EH (cell line): ENCODE measurements at places on chromosomes 12 and 14.
A peak's percentile ranks its signal among the peaks of the same experiment; 100 is the strongest.

DNA sequence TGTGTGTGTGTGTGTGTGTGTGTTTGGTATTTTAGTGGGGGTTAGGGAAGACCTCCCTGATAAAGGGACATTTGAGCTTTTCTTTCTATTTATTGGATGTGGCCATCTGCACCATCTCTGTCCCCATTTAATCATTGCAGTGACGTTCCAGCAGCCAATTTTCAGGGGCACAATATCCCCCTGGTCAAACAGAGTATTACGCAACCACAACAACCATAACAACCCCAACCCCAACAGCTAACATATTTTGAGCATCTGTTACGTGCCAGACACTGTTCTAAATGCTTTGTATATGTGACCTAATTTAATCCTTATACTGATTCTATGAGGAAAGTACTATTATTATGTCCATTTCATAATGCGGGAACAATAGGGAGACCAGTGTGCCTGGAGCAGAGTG is 87.4 kb downstream of the TTC8 start:
- no peak for DNase-seq

DNA sequence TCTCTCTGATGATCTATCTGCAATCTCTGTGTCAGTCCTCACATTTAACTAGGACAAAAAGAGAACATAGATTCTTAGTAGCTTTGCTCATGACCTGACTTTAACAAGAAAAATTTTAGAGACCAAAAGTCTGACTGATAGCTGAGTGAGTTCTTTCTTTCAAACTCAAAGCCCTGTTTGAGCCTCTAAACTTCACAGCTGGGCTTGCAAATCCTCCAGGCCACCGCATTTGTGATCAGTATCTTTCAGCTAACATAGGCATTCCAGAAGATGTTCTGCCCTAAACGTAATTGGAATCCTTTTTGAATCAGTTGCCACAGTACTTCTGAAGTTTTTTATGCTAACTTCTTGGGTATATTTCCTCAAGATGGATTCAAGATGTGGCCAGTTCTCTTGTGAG is 459.0 kb downstream of the DPF3 start:
- peak; percentile 27 for DNase-seq

GRCh38 chr12:122310626-122311333 is 44.5 kb upstream of the VPS33A start:
- DNase-seq, result no peak

DNA sequence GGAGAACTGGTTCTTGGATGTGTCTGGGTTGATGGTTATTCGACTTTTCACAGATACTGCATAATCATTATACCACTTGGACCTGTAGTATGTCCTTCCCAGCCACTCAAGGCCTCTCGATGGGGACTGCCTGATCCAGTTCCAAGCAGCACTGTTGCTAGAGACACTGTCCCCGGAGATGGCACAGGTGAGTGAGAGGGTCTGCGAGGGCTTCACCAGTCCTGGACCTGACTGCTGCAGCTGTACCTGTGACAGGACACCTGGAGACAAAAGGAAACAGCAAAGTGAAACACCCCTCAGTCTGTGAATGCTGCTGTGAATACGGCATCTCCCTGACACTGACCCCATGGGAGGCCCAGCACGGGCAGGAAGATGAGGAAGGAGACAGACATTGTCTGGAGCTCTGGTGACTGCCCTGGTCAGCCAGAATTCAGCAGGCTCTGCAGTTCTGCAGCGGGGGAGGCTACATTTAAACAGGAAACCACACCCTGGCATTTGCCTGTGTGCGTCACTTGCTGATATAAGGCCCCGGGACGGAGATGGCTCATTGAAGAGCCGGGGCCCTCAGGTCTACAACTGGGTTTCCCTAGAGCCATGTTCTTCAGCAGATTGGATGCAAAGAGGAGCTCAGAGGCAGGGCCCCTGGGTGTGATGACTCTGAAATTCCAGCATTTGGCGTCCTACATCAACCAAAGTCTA is 413.6 kb downstream of the TMEM121 start:
- DNase-seq, result no peak

GRCh38 chr12:1842183-1842904 is 22.0 kb downstream of the LRTM2 start:
- DNase-seq, result no peak

DNA sequence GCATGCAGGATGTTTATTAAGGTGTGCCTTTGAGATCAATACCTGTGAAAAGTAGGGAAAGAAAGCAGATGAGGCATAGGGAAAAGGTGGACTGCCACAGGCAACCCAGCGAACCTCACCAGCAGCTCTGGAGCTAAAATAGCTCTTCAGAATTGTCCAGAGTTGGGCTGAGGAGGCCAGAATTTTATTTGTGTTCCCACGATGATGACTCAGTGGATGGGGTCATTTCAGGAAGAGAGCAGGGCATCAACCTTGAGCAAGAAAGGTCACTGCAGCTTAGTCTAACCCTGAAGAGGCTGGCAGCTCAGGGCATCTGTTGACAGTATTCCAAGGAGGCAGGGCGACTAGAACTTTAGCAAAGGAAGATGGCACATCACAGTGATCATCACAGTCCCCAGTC is 696.1 kb downstream of the DIO2 start:
- peak; percentile 70 for DNase-seq

DNA sequence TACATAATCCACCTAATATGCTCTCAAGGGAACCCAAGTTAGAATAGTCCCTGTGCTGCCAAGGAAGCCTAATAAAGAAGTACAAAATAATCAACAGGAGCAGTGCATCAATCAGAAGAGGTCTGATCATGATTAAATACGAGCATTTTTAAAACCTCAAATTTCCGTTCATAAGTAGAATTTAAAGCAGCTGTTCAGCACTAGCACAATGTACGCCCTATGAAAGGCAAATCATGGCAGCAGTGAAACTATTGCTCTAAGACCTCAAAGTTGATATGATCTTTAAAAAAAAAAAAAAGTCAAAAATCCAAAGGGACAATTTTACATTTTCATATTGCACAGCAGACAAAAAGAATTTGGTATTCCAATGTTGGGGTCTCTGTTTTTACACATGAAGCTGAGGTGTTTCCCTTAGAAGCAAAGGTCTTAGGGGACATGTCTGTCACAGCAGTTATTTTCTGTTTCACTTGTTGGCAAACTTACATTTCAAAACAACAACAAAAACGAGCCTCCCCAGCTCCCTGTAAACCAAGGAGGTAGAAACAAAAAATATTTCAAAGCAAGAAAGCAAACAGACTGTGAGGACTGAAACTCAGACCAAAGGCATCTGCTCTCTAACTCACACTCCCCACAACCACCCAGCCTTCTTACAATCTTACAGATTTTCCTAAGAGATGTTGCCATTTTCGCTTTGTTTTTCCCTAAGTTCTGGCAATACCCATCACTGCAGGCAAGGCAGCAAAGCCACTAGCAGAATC is 28.2 kb downstream of the SOX5 start:
- DNase-seq, result no peak

GRCh38 chr12:105476616-105477015 is 146.1 kb downstream of the C12orf75 start:
- no peak for DNase-seq

DNA sequence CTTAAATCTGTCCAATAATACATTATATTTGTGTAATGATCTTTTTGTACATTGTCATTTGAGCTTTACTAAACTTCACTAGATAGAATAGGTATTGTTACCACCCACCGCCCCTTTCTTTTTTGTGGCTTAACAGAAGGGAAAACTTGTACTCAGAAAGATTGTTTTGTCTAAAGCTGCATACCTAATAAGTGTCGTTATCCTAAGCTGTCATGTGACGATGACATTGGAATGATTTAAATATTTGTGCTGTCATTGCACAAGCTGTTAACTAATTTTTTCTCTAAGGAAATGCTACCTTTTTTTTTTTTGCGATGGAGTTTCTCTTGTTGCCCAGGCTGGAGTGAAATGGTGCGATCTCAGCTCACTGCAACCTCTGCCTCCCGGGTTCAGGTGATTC is 3.6 kb downstream of the DIP2B start:
- DNase-seq, result peak; percentile 20

DNA sequence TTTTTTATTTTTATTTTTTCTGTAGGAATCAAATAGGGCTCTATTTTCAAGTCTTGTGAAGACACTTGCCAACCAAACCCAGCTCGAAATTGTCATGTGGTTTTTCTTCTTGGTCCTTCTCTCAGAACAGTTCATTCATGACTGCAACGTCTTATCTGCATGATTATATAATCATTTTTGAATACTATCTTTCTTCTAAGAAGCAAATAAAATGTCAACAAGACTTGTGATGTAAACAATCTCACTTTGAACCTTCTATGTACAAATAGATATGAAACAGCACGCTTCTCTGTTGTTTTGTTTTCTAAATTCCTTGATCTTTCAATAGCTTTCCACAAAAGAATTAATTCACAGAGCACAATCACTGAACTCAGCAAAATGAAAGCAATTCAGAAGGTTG is 320.7 kb downstream of the SOX5 start:
- DNase-seq, result no peak

DNA sequence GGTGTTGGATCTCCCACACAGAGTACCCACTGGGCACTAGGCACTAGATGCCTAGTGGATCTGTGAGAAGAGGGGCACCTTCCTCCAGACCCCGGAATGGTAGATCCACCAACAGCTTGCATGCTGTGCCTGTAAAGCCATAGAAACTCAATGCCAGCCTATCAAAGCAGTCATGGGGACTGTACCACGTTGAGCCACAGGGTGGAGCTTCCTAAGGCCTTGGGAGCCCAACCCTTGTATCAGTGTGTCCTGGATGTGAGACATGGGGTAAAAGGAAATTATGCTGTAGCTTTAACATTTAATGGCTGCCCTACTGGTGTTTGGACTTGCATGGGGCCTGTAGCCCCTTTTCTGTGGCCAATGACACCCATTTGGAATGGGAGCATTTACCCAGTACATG is 1024.9 kb downstream of the TMEM121 start:
- DNase-seq, result no peak

DNA sequence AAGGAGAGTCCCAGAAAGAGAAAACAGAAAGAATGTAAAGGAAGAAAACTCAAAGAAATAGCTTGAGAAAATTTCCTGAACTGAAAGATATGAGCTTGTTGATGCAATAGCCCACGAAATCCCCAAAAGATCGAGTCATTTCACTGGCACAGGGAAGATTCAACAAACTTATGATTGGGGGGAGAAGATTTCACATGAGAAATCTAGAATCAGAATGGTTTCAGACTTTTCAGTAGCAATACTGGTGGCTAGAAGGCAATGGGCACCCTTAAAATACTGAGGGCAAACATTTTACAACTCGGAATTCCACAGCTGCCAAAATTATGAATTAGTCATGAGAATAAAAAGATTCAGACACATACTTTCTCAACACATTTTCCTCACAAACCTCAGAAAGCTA is 8.9 kb upstream of the KRT7 start:
- DNase-seq, result peak; percentile 66

DNA sequence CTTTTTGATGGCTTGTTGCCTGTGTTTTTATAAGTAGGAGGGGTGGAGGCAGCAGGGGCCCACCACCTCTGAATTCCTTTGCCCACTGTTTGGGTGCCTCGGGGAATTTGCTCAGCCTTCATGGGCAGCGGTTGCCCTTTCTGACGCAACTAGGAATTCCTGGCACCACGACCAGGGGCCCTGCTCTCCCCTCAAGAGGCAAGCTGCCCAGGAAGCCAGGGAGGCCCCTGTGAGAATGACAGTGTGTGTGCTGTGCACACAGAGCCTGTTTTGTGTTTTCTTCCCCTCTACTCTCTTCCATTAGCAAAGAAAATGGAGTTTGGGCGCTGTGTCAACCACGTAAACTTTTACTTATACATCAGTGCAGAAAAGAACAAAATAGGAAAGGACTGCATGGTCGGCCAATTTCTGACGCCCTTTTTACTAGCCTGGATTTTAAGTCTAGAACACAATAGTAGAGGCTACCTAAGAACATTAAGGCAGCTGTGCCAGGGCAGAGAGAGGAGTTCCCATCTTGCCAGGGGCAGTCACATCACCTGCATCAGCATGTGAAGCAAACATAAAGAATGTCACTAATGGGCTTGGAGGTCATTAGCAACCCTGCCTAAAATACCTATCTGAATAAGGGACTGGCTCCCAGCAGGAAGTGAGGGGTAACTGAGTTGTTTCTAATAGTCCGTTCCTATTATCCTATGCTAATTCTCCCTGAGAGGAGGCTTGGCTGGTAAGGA is 17.9 kb upstream of the PTGR2 start:
- DNase-seq, result peak; percentile 49

DNA sequence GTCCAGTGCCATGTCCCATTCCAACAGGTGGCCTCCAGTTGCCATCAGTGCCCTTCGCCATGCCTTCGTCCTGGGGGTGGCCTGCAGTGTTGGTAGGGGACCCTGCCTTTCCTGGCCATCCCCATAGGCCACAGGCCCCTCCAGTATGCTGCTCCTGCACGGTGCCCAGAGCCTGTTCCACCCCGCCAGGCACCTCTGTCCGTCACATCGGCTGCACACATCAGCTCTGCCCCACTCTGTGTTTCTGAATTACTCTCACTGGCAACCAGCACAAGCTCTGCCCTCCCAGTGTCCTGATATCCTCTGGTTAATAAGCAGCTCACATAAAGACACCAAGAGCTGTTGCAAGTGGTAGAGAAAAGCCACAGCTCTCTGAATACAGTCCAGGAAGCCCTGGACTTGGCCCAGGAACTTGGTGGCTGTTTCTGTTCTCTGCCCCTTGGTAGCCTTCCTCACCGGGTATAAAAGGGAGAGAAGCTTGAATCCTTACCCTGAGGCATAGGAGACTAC is 31.3 kb upstream of the ATP2A2 start:
- DNase-seq, result peak; percentile 31

DNA sequence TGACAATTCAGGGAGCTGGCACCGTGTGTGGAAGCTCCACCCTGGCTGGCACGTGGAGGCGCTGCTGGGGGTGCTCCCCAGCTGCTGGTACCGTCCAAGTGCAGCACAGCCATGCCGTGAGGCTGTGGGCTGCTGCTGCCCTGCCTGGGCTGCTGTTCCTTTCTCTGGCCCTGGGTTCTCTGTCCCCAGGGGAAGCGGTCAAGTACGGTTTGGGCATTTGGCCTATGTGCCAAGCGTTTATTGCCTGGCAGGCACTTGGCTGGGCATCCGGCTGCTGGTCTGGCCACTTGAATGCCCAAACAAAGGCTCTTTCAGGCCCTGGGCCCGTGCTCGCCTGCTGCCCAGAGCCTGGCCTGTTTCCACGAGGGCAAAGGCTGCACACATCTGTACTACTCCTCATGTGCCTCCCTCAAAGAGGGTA is 39.6 kb downstream of the RHOF start:
- no peak for DNase-seq

DNA sequence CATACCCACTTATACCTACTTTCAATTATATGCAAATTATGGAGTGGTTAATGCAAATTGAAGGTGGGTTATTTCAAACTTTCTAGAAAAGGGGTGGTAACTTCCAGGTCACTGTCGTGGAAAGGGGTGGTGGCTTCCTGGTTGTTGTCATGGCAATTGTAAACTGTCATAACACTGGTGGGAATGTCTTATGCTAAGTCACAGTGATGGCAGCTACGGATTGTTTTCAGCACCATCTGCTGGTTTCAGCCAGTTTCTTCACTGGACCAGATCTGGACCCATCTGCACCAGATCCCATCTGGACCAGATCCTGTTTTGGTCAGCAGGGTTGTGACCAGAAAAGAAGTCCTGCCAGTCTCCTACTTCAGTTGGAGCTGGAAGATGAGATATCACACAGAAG is 1469.3 kb downstream of the AACS start:
- DNase-seq, result no peak
